HTR-8/SVneo (cell line): ENCODE measurements at places on chromosomes 3 and 15.

- peak; percentile 55 for DNase-seq
These were observed 60.9 kb upstream of the NPHP3 start for GRCh38 chr3:132783152-132783551.

DNA sequence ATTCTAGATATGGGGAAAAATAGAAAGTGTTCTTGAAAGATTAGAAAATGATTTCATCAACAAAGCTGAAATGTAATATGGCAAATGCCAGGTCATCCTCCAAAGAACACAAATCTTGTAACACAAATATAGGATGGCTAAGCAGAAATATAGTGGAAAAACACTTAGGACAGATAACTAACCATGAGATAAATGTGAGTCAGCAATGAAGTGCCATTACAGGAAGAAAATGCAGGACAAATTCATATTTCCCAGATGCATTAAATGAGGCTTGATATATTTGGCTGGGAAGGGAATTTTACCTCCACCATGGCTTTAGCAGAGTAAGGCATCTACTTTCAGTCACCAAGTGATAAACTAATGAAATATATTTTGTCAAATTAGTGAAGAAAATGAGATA lies 92.8 kb upstream of the SEMA6D start:
- no peak for DNase-seq

DNA sequence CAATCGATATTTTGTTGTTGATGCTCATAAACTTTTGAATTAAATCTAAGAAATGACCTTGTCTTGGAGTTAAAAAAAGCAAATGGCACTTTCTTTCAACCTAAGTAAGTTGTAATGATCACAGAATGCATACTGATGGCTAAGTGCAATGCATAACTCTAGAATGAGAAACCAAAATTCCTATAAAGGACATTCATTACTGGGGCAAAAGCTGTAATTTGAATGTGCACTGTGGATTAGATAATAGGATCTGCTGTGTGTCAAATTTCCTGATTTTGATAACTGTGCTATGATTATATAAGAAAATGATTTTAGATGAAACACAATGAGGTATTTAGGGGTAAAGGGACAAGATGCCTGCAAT lies 14.3 kb downstream of the SIAH2 start:
- no peak for DNase-seq

DNA sequence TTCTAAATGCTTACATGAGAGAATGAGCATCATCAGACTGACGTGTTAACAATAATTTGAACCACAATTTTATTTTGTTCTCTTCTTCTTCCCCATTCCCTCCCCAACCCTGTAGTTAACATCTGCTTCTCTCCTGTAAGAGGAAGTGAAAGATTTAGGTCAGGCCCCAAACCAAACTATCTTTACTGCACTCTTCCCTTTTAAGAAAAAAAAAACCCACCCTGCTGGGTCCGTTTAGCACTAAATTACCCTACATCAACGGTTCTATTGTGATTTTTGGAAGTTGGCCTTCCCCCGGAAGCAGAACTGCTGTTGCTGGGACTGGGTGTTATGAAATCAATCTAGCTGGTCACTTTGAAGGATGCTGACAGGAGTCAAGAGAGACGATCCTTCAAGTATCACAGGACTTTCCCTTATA lies 49.4 kb downstream of the NFKBIZ start:
- no peak for DNase-seq

DNA sequence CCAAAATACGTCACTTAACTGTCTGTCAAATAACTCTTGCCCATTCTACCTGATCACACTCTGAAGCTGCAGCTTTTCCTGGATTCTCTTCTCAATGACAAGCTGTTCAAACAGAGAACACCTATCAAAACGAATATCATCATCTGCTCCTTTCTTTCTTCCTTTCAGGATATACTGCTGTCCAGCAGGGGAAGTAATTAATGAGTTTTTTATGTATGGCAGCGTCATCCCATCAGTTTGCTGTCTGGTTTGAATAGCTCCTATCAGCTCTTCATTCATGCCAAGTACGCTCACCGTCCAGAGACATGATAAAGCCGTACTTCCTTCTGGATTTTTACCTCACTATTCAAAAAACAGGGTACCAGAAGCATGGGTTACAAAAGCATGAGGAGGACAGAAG lies at the start of gene CHRM5:
Gene CHRM5 (plus strand): TSS at position 274 of the 400 bp plus-strand sequence. CDS start 94,221 bp downstream, outside the sequence.
- no peak for DNase-seq

GRCh38 chr3:22907796-22908195 lies 295.3 kb upstream of the UBE2E2 start:
- no peak for DNase-seq

GRCh38 chr3:145900056-145900829 lies 260.7 kb downstream of the PLOD2 start:
- DNase-seq: no peak

GRCh38 chr3:130925628-130926027 lies 31.7 kb downstream of the ATP2C1 start:
- DNase-seq: no peak
